ENCODE measurements at places on chromosomes 2 and 18. TPM values are rescaled to one million over a fixed set of nuclear protein-coding genes. Genes with fewer than 3 reads are reported as not detected.

Gene CGREF1
- total RNA-seq = 3.7 TPM

Gene CRYGC
- not detected for total RNA-seq

Gene FASTKD2
- total RNA-seq = 27.0 TPM

Gene DYNAP
- not detected for total RNA-seq

All from kidney (tissue), 22 donors.